ENCODE measurements at places on chromosomes 7 and 10.

- DNase-seq, result no peak
These were observed 28.9 kb upstream of the INHBA start for GRCh38 chr7:41731493-41732435.

DNA sequence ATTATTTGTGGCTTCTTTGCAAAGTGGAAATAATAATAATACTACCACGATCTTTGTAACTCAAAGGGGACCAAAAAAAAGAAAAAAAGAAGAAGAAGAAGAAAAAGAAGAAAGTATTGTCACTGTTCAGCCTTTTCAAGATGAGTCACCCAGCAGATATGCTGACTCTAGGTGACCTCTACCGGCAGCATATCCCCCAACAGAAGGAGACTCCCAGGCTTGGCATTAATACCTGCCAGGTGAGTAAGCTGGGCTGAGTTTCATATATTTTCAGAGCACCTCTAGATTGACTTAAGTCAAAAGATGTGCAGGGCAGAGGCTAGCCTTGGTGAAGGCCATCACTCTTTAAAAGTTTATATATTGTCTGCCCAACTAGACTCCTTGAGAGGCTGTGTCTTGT is 30.4 kb upstream of the GPR26 start:
- DNase-seq, result no peak

DNA sequence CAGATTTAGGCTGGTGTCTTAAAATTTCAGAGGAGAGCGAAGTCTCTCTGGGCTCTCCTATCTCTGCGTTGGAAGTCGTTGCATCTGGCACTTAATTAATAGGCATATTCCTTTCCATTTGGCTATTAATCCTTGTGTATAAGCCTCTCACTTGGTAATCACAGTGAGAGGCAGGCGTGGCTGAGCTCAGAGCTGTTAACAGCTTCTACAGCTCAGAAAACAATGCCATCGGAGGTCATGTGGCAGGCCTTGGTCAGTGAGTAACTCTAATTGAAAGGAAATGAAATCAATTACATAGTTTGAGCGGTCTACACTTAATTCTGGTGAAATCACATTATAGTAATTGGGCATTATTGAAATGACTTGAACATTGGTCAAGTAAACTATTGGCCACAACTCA is 135.1 kb downstream of the DPY19L1 start:
- DNase-seq, result no peak

- no peak for DNase-seq
These were observed 31.7 kb upstream of the RHOBTB1 start for GRCh38 chr10:60975716-60976115.

GRCh38 chr10:55019439-55019838 is 218.4 kb upstream of the PCDH15 start:
- no peak for DNase-seq
